Spinal cord (tissue), 10 donors: ENCODE measurements at places on chromosomes 6 and 20.

- no peak for DNase-seq
Observed at GRCh38 chr6:129146902-129147301, 264.0 kb downstream of the LAMA2 start.

DNA sequence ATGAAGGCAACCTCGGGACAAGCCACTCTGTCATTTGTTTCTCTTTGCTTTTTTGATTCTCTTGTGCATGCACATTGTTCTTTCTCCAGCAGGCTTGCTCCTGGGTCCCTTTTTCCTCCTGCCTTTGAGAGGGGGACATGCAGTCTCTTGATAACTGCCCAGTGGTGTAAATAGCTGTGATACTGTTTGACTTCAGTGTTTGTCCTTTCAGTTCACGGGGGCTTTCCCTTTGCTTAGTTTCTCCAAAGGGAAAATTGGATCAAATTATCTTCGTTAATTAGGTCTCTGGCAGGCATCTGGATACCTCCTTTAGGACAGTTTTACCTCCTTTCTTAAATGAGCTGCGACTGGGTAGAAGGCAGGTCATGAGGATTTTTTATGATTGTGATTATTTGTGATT lies 41.5 kb downstream of the RALGAPB start:
- no peak for DNase-seq

GRCh38 chr6:87378947-87379346 lies 28.8 kb upstream of the CFAP206 start:
- no peak for DNase-seq

DNA sequence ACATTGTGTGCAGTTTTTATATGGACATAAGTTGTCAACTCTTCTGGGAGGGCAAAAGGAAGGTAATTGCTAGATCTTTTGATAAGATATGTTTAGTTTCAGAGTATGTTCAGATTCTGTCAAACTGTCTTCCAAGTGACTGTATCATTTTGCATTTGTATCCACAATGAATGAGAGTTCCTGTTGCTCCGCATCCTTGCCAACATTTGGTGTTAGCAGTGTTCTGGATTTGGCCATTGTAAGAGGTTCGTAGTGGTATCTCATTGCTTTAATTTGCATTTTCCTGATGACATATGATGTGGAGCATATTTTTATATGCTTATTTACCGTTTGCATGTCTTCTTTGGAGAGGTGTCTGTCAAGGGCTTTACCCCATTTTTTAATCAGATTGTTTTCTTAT lies 150.2 kb downstream of the CDKAL1 start:
- DNase-seq, result no peak

GRCh38 chr20:14633507-14633906 lies 296.1 kb upstream of the FLRT3 start:
- no peak for DNase-seq

GRCh38 chr20:38751360-38751976 lies 3.2 kb downstream of the ACTR5 start:
- no peak for DNase-seq

DNA sequence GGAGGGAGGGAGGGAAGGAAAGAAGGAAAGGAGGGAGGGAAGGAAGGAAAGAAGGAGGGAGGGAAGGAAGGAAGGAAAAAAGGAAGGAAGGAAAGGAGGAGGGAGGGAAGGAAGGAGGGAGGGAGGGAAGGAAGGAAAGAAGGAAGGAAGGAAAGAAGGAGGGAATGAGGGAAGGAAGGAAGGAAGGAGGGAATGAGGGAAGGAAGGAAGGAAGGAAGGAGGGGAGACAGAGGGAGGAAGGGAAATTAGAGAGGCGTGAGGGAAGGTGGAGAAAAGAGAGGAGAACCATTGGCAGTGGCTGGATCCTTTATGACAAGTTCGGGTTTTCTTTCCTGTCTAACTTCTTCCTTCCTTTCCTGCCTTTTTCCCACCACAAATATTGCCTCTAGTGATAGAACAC lies 22.3 kb upstream of the SUPT3H start:
- DNase-seq, result no peak

DNA sequence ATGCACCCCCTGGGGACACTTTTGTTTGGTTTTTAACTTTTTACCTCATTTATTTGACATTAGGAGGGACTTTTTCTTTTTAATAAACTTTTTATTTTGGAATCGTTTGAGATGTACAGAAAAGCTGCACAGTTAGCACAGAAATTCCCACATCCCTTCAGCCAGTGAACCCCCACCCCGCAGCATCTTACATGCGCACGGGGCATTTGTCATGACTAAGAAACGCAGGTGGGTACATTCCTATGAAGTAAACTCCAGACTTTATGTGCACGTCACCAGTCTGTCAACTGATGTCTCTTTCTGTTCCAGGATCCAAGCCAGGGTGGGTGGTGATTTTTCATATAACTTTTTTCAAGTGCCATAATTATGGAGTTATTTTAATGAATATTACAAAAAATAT lies 4.9 kb upstream of the ZNF831 start:
- no peak for DNase-seq

DNA sequence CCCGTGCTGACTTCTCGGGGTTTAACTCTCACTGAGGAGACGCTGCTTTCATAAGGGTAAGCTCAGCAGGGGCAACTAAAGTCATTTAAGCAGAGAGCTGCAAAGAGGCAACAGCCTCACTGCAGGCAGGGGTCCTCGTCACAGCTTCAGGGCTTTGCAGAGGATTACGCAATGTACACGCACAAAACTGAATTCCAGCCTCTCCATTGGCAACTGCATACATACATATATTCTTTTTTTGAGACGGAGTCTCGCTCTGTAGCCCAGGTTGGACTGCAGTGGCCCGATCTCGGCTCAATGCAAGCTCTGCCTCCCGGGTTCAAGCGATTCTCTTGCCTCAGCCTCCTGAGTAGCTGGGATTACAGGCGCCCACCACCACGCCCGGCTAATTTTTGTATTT lies 2.4 kb downstream of the GMEB2 start:
- DNase-seq, result no peak

DNA sequence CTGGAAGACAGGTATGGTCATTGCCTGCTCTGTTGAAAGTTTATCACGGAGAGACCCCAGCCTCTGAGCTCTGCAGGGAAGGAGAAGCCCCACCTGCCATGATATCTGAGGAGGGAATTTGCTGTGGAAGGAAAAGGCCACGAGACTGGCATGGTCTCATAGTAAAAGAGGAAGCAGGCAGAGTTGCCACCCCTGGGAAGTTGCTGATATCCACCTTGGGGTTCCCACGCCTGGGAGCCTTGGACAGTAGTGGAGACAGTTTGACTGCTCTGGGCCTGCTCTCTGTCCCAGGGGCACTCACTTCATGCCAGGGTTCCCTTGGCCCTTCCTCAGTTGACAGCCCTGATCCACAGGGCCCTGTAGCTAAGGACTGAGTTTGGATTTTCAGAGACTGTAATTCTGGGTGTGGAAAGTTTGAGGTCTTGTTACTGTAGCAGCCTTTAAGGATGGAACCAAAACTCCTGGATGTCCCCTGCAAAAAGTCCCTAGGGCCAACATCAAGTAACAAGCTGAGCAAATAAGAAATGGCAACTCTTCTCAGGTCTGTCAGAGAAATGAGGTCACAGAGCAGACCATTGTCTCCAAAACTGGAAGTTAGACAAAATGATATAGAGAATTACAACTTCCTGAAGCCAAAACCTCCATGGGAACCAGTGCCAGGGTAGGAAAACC lies 6.9 kb upstream of the SIRPB1 start:
- DNase-seq, result no peak

DNA sequence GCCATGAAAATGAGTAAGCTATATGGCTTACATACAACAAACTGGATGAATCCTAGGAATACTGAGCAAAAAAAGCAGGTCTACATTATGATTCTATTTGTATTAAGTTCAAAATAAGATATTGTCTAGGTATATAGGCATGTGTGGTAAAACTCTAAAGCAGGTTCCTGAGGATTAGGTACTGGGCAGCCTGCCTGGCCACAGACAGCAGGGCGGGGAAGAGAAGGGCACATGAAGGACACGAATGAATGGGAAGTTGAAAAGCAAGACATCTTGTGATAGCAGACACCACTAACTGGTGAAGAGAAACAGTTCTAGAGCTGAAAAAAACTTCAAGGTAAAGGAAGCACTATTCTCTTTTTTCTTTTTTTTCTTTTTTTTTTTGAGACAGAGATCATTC lies 72.6 kb upstream of the SLC4A11 start:
- DNase-seq, result no peak

- DNase-seq, result no peak
Observed at GRCh38 chr6:32163559-32164258, 686 bp upstream of the EGFL8 start.

DNA sequence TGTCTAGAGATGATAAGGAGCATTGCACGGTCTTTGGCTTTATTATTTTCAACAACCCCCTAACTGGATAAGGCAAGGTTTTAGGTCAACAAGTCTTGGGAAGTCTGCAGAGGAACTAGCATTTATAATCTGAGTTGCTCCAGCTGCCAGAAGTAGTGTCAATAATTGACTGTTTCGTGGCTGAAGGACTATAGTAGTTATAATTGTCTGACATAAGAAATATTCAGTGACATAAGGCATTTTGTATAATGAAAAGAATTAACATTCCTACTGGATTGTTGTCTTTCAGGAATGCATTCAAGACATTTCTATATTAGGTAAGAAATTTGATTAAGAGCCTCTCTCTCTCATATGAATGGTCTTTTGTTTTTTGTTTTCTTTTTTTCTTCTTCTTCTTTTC lies 136.9 kb upstream of the SGK1 start:
- DNase-seq, result no peak

DNA sequence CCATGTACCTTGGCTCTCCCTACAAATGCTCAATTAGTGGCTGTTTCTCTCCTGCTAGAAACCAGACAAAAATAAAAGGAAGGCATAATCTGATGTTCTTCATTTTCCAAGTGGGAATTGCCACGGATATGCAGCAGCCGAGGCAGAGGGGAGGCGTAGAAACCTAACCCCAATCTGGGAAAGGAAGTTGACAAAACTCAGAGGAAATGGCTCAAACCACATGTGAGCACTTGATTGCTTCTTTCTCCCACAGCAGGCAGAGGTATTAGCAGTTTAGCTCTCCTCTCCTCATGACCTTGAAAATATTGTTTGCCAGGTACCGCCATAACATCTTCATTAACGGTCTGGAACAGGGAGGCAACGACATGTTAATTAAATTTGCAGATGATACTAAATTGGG lies 3.8 kb upstream of the MLN start:
- no peak for DNase-seq

GRCh38 chr6:170192905-170193304 lies 98.0 kb downstream of the DLL1 start:
- no peak for DNase-seq

- DNase-seq, result no peak
Observed at GRCh38 chr20:21103582-21104465, 2.3 kb downstream of the LINC00237 start.

DNA sequence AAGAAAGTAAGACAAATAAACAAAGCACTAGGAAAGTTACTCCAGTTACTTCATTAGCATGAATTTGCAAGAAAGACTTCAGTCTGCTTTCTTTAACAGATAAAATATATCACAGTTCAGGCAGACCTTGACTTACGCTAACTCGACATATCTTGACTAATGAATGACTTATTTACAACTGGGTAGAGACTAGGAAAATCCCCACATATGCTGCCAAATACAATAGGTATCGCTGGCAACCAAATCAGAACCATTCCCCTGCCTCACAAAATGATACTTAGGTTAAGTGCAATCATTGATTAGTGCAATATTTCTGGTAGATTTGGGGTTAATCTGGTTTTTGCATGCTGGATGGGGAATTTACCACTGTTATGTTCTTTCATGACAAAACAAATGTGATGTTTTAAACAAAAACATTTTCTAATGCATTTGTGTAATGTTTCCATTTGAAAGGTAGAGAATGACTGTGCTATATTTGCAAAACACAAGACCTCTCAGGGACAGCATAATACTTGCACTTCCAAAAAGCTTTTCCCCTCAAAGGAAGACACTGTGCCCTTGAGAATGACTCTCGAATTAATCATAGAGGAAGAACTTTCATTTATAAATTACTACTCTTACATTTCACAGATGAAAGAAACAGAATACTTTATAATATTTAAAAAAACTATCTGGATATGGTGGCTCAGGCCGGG lies 101.6 kb downstream of the PRKN start:
- no peak for DNase-seq

DNA sequence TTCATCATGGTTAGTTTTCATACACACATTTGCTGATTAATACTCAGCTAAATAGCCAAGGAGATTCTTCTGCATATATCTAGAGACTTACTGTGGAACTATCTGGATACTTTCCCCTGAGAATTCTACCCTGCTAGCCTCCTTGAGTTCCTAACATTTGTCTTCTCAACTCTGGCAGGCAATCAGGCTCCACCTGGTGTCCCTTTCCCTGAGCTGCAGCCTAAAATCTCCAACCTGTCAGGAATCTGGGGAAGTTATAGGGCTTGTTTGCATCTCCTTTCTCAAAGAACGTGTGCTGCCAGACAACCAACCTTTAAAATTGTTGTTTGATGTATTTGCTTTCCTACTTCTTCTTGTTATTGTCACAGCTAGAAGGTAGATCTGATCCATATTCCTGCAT lies 73.4 kb downstream of the FUT9 start:
- DNase-seq, result no peak

DNA sequence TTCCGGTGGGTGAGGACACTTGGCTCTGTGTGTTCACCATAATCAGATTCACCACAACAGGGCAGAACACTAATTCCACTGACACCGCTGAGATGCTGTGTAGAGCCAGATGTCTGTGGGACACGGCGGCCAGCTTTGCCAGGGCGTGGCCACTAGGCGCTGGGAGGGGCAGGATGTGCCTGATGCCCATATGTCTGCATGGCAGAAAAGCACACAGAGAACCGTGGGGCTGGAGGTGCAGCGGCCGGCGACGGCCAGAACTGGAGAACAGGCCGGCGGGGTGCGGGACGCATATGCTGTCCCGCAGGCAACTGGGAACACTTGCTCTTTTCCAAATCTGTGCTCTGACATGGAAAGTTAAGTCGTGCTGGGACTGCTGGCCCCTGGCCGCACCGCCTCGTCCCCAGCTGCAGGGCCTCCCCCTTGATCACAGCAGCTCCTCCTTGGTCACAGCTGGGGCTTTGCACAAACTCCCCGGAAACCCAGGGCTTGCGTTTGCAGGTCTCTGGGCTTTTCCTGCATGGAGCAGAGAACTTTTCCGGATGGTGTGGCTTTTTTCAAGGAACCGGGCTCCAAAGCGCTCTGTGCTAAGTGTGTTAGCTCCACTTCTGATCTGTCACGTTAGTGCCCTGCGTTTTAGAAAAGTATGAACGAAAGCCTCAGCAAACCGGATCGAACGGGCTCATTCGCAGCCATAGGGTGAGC lies 31.1 kb downstream of the NTSR1 start:
- DNase-seq, result no peak
